ENCODE measurements at places on chromosomes 1 and 21.

DNA sequence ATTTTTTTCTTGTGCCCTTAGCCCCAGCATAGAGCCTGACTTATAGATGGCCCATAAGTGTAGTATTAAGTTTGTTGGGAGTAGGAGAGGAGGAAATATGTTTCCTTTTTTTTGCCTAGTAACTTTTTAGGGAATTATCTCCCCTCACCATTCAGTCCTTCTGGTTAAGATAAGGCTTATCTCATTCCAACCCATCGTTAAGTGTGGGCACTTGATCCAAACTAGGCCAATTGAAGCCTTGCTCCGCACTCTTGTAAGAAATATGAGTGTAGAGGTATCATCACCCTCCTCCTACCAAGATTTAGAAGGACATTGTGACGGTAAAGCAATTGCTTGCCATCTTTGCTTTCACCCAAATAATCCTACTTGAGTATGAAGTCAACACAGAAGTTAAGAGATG is 8.8 kb upstream of the FGGY start:
- DNase-seq: no peak

DNA sequence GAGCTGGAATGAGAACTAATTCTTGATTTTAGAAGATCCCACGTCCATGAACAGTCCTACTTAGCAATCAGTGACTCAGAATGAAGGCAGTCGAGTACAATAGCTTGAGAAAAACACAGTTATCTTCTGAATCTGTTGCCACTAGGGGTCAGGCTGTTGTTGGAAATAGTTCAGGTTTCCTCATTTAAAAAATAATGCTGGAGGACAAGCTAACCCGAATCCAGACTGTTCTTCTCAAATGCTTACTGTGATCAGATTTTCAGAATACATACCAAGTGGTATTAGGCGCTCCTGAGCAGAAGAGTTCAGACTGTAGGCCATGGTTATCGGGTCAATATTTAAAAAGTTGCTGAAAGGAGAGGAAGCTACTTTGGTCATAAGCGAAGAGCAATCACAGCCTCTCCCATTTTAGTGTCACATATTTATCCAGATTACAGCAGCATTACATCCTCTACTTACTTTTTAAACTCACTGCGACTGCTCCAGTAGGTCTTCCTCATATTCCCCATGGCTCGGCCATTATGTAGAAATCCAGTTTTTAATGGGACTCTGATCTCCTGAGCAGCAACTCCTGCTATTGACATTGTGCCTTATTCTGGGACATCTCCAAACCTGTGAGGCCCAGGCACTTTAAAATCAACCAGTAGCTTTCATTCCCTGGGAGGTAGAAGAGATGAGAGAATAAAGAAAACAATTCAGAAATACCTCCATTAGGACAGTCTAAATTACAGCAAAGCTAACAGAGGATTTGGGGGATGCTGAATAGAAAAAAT is 10.9 kb downstream of the ERRFI1 start:
- no peak for DNase-seq

DNA sequence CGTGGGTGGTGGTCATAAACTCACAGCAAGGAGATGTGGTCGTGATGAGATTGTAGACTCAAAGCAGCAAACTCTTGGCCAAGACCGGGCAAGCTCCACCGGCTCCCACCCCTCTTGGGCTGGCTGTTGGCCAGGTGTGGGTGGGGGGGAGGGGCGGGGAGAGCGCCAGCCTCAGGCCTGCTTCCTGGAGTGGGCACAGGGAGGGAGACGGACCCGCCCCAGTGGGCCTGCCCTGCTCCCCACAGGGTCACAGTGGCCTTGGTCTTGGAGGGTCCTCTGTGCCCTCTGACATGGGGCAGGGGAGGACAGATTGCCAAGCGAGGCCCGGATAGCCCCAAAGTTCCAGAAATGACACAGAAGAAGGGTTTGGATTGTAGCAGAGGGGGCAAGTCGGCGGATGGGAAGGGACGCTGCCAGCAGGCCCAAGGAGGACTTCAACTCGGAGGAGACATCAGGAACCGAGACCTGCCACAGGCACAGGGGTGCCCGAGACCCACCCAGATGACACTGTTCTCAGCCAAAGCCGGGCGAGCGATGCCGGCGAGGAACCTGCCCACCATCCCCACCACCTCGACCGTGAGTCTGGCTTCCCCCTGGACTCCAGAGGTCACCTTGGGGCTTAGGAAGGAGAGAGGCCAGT is 85.4 kb upstream of the ACTRT2 start:
- no peak for DNase-seq

DNA sequence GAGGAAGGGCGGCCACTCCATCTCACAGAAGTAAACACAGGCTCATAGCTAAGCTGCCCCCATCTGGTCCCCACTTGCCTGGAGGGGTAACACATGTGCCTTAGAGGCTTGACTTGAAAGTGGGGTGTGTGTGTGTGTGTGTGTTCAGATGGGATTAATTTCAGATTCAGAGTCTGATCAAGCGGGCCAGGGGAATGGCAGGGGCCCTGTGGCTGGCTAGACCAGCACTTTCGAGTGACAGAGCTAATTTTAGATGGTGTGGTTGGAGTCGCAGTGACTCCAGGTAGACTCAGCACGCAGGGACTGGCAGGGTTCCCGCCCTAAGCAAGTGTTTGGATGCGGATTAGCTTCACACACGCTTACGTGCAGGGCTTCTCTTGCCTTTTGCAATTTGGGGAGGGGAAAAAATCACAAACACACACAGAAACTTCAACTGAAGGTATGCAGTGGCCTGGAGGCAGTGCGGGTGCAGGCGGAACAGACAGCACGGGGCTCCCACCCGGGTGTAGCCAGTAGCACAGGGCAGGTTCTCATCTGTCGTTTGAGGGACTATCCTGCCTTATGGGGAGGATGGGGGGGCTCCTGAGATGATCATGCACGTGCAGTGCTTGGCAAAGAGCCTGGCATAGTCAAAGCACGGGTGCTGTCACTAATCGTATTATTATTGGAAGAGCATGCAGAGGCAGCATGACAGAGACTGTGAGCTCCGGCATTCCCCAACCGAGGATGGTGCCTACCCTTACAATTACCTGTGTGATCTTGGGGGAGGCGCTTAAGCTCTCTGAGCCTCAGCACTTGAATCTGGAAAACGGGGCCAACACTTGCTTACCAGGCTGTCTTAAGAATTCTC is 1.3 kb downstream of the EDN2 start:
- DNase-seq: no peak

GRCh38 chr21:24259241-24259640 is 1348.0 kb downstream of the MRPL39 start:
- DNase-seq: no peak

- no peak for DNase-seq
Measured at GRCh38 chr1:100147875-100148274, 14.9 kb downstream of the TRMT13 start.

DNA sequence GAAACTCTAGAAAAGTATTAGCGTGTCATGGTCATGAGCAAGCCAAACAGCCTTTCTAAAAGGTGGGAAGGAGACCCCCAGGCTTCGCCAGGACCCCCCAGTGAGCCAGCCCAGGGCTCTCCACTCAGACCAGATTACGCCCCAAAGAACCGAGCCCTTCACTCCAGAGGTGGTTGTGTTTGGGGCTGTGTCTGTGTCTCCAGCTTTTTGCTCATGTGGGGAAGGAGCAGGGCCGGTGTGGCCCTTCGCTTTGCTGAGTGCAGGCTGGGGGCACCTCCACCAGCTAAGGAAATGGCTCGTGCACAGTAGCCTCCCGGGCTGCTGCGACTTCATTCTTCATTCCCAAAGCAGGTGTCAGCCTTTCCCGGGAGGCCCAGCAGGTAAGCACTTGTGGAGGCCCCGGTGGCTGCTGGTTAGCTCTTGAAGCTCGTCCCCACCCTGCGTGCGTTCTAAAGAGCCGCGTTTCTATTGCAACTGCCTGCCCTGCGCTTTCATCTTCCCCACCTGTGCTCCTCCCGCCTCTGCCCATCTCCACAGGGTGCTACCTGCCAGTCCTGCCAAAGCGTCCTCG is 531 bp downstream of the TSPEAR start:
- no peak for DNase-seq

GRCh38 chr1:29180497-29181412 is 945 bp downstream of the SRSF4 start:
- no peak for DNase-seq

GRCh38 chr1:206013026-206013795 is 10.0 kb upstream of the RAB7B start:
- DNase-seq: no peak

DNA sequence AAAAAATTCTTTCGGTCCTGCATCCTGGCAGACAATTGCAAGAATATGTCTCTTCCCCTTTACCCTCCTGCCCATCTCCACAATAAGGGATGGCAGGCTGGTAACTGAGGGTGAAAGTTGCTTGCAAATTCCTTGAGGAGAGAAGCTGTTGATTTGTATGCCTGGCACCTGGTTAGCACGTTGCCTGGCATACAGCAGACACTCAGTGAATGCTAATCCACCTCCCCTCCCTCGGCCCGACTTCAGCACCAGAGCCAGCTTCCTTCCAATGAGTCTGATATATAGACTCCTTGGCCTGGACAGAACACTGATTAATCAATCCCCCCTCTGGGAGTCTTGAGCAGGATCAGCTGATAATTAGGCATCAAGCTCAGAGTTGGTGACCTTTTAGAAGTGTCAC is 39.1 kb downstream of the KCNC4 start:
- no peak for DNase-seq

DNA sequence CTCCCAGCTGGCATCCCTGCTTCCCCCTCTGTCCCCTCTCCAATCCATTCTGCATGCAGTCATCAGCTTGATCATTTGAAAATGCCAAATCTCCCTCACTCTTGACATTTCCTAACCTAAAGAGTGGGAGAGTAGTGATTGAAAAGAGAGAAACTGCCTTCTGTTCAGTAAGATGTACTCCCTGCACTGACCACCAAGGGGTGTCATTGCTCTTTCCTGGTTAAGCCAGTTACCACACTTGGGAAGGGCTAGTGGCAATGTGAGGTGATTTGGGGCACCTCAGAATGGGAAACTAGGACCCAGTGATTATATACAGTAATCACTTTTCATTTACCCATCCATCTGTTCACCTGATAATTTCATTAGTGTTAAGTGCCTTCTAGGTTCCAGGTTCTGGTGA is 6.9 kb upstream of the TMEM269 start:
- no peak for DNase-seq

DNA sequence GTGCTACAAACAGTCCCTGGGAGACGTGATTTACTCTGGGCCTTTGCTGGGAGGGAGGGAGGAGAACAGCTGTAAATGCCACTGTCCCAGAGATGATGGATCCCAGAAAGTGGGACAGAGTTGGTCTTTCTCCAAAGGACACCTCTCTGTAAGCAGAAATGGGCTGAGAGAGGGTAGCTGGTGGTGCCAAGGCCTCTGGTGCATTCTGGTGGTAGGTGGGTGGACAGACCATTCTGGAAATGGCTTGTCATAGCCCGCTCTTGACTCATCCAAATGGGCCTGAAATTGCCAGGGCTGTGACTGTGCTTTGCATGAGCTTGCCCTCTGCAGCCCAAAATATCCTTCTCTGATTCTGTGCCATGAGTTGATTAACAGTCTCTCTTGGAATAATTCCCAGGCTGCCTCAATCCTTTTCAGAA is 36.1 kb downstream of the CCDC185 start:
- DNase-seq: no peak

DNA sequence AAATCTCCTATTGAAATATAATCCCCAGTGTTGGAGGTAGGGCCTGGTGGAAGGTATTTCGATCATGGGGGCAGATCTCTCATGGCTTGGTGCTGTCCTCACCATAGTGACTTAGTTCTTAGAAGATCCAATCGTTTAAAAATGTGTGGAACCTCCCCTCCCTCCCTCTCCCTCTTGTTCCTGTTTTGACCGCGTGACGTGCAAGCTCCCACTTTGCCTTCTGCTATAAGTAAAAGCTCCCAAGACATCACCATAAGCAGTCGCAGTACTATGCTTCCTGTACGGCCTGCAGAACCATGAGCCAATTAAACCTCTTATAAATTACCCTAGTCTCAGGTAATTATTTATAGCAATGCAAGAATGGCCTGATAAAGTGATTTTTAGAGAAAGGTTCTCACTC is 10.9 kb upstream of the RGS2 start:
- DNase-seq: no peak

DNA sequence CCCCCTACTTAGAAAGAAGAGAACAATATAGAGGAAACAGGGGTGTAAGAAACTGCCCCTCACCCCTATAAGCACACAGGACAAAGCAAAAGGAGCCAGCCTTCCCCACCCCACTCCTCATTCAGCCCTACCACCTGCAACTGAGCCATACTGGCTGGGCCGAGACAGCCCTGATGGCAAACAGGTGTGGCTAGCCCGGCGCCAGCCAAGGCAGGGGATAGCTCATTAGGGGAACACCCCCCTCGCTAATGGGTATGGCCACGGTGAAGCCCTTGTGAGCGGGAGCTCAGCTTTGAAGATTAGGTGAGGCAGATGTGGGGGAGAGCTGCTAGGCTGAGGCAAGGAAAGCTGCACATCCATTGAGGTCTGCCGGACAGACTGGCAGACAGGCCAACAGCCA is 65.5 kb downstream of the ERI3 start:
- DNase-seq: no peak

GRCh38 chr1:210124736-210125135 is 107.9 kb upstream of the SERTAD4 start:
- DNase-seq: no peak

DNA sequence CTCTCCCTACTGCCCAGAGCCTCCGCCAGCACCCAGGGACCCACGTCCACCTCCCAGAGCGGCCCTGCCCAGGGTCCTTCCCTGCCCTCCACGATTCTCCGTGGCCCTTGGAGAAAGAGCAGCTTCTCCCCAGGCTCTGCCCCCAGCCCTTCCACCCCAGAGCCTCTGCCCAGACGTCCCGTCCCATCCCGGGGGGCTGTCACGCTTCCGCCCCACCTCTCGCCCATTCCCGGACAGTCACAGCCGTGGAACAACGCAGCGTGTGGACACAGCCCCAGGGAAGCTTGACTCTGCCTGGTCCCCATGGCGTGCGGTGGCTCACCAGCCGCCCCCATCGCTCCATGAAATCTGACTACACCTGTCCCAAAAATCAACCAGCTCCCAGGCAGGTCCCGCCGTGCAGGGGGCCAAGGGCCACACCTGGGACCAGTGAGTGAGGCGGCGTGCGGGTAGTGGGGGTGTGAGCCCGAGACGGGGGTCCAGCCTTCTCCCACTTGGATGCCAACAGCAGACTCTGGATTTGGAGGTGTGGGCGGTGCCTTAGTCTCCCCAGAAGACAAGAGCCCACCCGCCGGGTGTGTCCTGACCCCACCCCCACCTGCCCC is 12.5 kb upstream of the TTLL10 start:
- DNase-seq: no peak

DNA sequence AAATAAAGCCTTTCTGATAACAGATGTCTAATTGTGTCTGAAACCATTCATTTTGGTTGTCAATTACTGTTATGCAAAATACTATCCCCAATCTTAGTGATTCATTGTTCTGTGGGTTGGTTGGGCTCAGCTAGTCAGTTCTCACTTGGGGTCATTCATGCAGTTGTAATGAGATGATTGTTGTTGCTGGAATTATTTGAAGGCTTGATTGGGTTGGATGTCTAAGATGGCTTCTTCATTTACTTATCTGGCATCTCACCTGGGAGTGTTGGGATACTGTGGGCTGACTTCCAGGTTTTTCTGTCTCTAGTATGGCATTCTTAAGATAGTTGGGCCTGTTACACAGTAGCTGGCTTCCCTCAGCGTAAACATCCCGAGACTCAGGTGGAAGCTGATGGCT is 217.8 kb upstream of the B3GALT2 start:
- no peak for DNase-seq

GRCh38 chr1:230910755-230911117 is 42.4 kb upstream of the C1orf198 start:
- no peak for DNase-seq

GRCh38 chr1:125087247-125087646 is 3902.5 kb downstream of the SRGAP2C start:
- DNase-seq: no peak

- no peak for DNase-seq
Measured at GRCh38 chr1:231933711-231934626, 307.4 kb downstream of the DISC1 start.
